ENCODE measurements at places on chromosomes 6 and 20. TPM values are rescaled to one million over a fixed set of nuclear protein-coding genes. Genes with fewer than 3 reads are reported as not detected.
A peak's percentile ranks its signal among the peaks of the same experiment; 100 is the strongest.

DNA sequence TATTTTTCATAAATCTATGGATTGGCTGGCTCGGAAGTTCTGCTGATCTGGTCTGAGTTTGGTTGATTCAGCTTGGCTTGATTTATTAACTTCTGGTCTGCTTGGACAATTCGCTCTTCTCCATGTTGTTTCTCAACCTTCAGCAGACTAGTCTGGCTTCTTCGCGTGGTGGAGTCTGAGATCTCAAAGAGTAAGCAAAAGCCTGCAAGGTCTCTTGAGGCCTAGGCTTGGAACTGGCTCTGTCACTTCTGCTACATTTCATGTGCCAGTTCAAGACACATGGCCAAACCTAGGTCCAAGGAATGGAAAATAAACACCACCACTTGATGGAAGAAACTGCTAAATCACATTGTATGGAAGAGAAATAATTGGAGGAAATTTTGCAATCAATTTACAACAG, 115.1 kb upstream of the JAG1 start:
- peak; percentile 71 for DNase-seq

- no peak for DNase-seq
These were observed 210.4 kb downstream of the TAF4 start for GRCh38 chr20:61855286-61855685.

- no peak for DNase-seq
These were observed 1.5 kb upstream of the EFHC1 start for GRCh38 chr6:52418606-52419005.

DNA sequence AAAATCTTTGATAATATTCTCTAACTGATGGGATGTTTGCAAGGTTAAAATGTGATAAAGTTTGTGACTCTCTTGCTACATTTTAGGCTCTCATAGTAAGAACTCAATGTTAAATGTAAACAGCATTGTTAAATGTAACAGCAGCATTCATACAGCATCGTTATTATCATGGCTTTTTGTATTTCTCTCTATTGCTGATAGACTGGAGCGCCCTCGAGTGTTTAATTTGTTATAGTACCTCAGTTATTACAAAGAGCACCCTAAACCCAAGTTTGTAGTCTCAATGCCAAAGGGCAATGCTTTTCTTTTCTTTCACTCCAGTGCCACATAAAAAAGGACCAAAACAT, 14.9 kb upstream of the TTPAL start:
- no peak for DNase-seq

DNA sequence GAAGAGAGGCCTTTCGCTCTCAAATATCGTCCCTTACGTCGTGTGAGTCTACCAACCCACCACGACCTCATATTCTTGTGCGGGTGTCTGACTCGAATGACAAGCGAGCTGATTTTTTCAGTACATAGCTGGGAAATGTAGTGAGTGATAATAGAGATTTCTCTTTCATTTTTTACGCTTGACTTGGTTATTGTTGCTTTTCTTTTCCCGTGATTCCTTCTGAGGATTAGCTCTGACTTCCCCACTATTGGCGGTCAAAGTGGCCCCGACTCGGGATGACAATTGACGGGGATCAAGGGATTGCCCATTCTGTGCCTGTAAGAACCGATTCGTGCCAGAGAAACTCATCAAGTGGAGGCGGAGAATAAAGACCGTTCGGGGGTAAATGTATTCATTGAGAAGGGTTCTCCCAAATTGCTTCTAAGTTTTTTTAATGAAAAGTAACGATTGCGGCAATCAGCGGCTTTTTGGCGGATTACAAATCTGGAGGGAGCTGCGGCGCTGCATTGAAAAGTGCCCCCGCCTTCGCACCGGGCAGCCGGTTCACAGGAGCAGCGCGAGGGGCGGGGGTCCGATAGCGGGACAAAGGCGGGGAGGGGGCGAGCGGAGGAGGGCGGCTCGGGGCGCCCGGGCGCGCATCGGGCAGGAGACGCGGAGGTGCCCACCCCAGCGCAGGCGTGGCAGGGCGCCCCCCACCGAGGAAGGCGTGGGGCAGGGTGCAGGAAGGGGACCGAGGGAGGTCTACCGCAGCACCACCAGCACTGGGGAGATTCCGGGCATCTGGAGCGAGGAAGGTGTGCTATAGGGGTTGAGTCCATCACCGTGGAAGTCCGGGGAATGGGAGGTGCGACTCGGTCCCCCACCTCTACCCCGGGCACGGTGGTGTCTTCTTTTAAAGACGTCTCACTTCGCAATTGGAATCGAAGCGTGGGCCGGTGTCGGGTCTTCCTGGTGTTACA, 44.5 kb upstream of the OSTM1 start:
- DNase-seq = no peak

- DNase-seq = no peak
These were observed 326.7 kb upstream of the JARID2 start for GRCh38 chr6:14919038-14919670.

DNA sequence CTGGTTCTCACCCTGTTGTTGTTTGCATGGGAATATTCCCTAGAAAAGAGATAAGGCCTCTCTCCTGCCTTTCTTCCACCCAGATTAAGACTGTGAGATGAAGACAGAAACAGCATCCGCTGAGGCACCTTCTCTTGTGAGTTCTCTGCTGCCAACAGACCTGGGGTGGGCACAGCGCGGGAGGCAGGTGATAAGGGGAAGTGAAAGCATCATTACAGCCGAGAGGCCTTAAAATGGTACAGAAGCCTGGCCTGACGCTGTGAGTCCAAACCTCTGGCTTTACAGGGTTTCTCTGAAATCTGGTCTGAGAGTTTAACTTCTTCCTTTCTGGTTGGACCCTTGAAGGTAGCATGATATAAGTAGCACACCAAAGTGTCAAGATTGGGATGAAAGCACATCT, 21.0 kb upstream of the IYD start:
- no peak for DNase-seq

DNA sequence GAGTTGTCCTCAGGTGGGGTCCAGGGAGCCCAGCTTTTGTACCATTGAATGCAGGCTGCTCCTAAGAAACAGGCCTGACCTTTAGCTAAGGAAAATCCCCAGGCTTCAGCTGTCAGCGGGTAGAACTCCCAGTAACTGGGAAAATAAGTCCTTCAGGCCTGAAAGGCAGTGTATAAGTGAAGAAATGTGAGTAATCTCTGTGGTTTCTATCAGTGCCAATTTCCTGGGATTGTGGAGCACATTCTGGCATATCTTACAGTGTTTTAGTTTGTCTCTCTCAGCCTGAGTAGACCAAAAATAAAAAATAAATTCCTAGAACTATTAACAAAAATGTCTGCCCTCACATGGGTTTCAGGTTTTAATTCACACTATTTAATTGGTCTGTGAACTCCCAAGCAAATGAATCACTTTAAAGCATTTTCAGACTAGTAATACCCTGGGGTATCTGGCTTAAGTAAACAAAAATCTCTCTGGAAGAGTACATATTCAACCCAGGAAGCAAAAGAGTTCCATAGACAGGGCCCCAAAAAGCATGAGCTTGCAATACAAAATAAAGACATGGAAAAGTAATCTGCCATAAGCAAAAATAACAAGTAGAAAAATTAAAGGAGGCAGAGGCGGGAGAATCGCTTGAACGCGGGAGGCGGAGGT, 566.2 kb upstream of the NOX3 start:
- no peak for DNase-seq

DNA sequence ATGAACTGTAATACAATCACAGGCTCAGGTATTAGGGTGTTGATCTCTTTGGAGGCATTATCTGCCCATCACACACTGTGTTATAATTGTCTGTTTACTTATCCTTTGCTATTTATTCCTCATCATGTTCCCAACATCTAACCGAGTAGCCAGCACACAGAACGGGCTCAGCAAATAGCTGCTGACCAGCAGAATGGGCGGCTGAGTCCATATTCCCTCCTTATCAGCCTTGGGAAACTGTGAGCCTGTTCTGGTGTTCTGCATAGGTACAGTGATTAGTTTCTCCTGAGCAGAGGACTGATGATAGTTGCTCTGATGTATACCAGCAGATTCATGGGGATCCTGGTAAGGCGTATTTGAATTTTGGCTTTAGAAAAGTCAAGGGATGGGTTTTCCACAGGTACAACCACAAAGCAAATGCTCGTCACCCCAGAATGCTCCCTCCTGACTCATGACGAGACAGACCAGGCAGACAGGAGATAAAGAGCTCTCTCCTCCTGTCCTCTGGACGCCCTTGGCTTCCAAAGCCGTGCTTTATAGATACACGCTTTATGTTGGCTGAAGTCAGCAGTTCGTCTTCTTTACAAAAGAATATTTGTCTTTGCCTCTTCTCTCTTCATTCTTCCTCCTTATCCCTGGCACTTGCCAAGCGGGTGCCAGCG, 166.7 kb downstream of the TTLL2 start:
- no peak for DNase-seq

- peak; percentile 27 for DNase-seq
These were observed 351.0 kb downstream of the BCKDHB start for GRCh38 chr6:80457439-80457933.

DNA sequence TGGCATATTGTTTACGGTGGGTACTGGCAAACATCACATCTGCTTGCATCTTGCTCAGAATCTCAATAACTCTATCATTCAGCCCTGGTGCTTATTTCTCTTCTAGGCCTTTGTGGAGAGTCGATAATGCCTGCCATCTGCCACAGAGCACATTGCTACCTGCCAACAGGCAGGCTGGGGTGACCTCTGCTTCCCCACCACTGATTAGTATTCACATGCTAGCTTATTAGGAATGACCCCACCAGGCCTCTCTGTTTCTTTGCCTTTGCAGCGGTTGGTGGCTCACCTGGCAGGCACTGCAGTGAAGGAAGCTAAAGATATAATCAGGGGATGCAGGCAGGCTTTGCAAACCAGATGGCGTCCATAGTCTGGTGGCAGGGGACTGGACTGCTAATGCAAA, 154.5 kb downstream of the MMS22L start:
- no peak for DNase-seq

DNA sequence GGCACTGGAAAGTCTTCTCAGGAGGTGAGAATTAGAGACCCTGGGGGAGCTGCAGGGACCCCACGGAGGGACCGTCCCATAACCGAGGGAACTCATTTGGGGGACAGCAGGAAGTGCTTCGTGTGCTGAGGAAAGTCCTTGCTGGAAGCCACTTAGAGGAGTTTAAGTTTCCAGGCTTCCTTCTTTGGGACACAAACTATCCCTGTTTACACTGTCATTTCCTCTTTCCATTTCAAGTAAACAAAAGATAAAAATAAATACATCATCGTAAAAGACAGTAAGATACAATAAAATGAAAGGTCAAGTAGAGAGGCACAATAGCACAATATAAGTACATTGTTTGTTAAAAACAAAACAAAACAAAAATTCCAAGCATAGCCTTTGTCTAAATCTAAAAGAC, 101.2 kb downstream of the TTLL2 start:
- DNase-seq = no peak

DNA sequence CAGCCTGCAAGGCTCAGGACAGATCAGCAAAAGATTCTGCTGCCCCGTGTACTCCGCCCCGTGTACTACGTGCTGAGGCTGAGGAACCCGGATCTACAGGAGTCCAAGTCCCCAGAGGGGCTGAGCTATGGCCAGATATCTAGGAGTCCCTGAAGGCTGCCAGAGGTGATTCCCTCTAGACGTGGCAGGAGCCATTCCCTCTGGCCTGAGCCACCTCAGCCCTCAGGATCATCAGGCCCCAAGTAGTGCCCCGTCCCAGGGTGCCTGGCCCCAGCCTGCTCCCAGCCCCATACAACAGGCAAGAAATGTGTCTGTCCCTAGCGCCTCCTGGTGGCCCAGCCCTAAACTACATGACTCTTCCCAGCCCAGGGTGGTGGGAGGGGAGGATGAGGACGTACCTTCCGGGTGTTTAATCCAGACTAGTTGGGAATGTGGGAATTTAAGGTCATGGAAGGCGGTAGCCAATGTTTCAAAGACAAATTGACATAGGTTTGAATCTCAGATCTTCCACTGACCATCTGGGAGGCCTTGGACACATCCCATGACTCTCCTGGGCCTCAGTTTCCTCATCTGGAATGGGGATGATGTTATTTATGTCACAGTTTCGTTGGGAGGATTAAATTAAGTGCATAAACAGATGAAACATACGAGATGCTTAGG, 49.4 kb upstream of the PTPN1 start:
- DNase-seq = peak; percentile 80

GRCh38 chr6:2790588-2791449, 25.6 kb downstream of the WRNIP1 start:
- peak; percentile 78 for DNase-seq

DNA sequence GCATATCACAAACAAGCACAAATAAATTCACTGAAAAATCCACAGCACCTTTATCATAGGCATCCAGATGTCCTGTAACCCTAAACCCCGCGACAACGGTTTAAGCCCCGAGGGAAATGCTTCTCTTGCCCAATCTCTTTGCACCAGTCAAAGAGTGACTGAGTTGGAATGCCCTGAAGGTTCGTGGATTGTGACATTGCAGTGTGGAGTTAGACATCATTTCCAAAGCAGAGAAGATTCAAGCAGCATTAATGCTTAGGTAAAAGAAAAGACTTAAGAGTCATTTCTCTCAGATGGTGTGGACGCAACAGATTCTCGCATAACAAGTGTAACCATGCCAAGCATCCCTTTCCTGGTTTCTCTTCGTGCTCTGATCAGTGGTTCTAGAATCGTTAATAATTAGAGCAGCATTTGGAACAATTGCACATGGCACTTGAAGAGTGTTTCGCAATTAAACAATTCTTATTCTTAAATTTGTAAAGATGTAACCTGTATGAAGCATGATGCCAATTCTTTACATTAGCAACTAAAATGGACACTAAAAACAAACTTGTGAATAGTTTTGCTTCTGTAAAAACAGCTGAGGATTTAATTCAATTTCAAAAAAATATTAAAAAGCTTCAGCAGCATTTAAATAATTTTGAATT, 121.6 kb downstream of the HIVEP2 start:
- peak; percentile 46 for DNase-seq

GRCh38 chr20:57078116-57078515, 188.3 kb downstream of the BMP7 start:
- no peak for DNase-seq

- DNase-seq = peak; percentile 68
These were observed 162.7 kb downstream of the SOBP start for GRCh38 chr6:107652526-107653182.

HLA-DOB gene
- 0.36 TPM for total RNA-seq

CTCFL gene
- total RNA-seq = not detected

SEC63 gene
- total RNA-seq = 10.6 TPM

VNN1 gene
- 0.39 TPM for total RNA-seq

TTBK1 gene
- total RNA-seq = not detected

TREML1 gene
- total RNA-seq = not detected

KCNK16 gene
- not detected for total RNA-seq

MYMX gene
- total RNA-seq = not detected

MRPS18B gene
- total RNA-seq = 211 TPM

MYBL2 gene
- not detected for total RNA-seq

BACH2 gene
- total RNA-seq = 4.0 TPM

IL17A gene
- not detected for total RNA-seq

EYA2 gene
- 0.60 TPM for total RNA-seq

TRIM15 gene
- total RNA-seq = not detected

KIF6 gene
- not detected for total RNA-seq

ANKRD66 gene
- not detected for total RNA-seq

CDKN1A gene
- 110 TPM for total RNA-seq

SIGLEC1 gene
- total RNA-seq = 0.61 TPM

BTN2A1 gene
- total RNA-seq = 7.9 TPM

SMOC2 gene
- 22.9 TPM for total RNA-seq

GPRC6A gene
- total RNA-seq = not detected

FAM209A gene
- not detected for total RNA-seq

MUCL3 gene
- total RNA-seq = not detected

All from gastrocnemius medialis (tissue), 4 donors.